GM12864 (cell line): ENCODE measurements at places on chromosomes 5 and 9.

- DNase-seq: no peak
These were observed 133.3 kb upstream of the IFNE start for GRCh38 chr9:21615446-21615845.

- DNase-seq: no peak
These were observed 85.8 kb downstream of the PLPPR1 start for GRCh38 chr9:101114317-101114716.

DNA sequence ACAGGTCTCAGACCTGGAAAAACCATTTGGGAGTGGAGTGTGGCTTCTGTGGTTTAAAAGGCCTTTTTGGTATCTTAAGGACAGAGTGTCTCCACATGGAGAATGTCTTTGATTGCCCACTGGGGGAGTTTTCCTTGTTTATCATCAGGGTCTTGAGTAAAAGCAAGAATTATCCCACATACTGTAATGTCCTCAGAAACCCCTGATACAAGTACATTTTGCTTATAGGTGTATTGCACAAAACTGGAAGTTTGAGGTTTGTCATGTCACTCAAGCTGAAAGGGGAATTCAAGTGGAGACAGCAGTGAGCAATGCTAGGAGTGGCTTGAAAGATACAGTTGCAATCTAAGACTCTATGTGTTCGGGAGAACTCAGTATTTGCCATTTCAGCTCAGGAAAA, 62.7 kb upstream of the GRAMD2B start:
- DNase-seq: peak; percentile 34

DNA sequence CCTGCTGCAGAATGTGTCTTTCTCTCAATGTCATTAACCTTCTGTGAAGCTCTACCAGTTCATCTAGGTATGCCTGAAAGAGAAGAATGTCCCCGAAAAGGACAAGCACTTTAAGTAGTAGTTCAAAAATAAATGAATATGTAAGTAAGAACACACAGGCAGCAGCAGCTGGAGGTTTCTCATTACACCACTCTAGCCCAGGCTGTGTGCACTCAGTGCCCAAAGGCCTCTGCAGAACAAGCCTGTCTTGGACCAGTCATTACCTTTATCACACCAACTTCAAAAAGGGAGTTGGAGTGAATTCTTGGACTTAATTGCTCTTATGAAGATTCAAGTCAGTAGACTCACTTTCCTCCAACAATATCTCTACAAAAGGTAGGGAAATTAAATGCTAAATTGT, 268.8 kb downstream of the MLLT3 start:
- DNase-seq: no peak

GRCh38 chr5:112529525-112529924, 110.4 kb upstream of the EPB41L4A start:
- no peak for DNase-seq

GRCh38 chr9:13863112-13863511, 450.8 kb downstream of the NFIB start:
- DNase-seq: no peak
